ENCODE measurements at places on chromosomes 7 and 10. TPM values are rescaled to one million over a fixed set of nuclear protein-coding genes. Genes with fewer than 3 reads are reported as not detected.

DNA sequence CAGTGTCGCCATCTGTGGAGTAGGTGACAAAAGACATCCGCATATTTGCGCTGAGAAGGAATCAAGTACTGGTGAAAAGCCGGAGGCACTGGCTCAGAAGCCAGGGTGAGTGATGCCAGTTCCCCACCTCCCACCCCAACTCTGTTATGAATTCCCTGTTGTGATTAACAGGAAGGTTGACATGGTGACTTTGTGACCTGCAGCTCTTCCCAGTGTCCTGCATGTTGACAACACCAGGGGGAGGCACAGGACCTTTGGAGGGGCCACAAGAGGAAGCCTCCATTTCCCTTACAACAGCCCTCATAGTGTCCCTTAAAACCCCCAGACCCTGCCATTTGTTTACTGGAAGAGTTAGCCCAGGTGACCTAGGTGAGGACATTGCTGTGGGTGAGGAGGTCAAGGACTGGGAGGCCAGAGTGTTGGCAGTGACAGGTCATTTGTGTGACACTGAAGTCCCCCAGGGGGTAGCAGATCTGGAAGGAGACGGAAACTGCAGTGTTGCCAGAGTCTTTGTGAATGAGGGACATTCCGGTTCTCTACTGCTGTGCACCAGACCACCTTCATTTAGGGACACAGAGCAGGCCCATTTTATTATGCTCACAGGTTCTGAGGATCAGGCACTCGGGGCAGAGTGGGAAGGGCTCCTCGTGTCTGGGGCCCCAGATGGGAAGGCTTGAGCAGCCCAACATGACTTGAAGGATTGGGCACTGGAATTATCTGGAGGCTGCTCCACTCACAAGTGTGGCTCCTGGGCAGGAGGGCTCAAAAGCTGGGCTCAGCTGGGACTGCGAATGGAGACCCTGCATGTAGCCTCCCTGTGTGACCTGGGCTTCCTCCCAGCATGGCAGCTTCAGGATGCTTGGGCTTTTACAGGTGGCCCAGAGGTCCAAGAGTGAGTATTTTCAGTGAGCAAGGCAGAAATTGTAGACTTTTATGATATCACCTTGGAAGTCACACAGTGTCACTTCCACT lies 13.0 kb upstream of the ANTXRL start:
- H3K4me3 ChIP-seq: no peak overlapping the region
- no peak for DNase-seq
- no peaks in the 10 kb centered on the region for H3K36me3 ChIP-seq
- no peaks in the 10 kb centered on the region for H3K27me3 ChIP-seq
- no peak overlapping the region for H3K27ac ChIP-seq

GRCh38 chr10:88672041-88672440 lies 7.8 kb downstream of the LIPF start:
- H3K36me3 ChIP-seq: no peaks in the 10 kb centered on the region
- no peaks in the 10 kb centered on the region for H3K27me3 ChIP-seq
- no peaks in the 10 kb centered on the region for H3K4me1 ChIP-seq

CUEDC2 gene
- 81.2 TPM for polyA plus RNA-seq

- H3K4me1 ChIP-seq: no peaks in the 10 kb centered on the region
- DNase-seq: no peak
- H3K27ac ChIP-seq: no peak overlapping the region
- H3K4me3 ChIP-seq: no peak overlapping the region
Measured at GRCh38 chr10:126336801-126337200, 51.5 kb downstream of the ADAM12 start.

ZMIZ1 gene
- polyA plus RNA-seq: 45.7 TPM

DNA sequence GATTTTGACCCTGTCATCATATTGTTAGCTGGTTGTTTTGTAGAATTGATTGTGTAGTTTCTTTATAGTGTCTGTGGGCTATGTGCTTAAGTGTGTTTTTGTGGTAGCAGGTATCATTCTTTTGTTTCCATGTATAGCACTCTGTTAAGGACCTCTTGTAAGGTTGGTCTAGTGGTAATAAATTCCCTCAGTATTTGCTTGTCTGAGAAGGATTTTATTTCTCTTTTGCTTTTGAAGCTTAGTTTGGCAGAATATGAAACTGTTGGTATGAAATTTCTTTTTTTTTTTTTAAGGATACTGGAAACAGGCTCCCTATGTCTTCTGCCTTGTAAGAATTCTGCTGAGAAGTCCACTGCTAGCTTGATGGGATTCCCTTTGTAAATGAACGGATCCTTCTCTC lies 1073.4 kb downstream of the LRMDA start:
- no peaks in the 10 kb centered on the region for H3K27me3 ChIP-seq
- H3K27ac ChIP-seq: no peak overlapping the region
- no peak overlapping the region for H3K4me3 ChIP-seq
- DNase-seq: no peak

- no peaks in the 10 kb centered on the region for H3K27me3 ChIP-seq
- H3K27ac ChIP-seq: no peak overlapping the region
- H3K36me3 ChIP-seq: no peaks in the 10 kb centered on the region
- DNase-seq: no peak
Measured at GRCh38 chr10:26085549-26085948, 131.0 kb upstream of the GAD2 start.

GRCh38 chr10:73877533-73878160 lies 3.3 kb upstream of the CAMK2G start:
- DNase-seq: no peak
- no peak overlapping the region for H3K27ac ChIP-seq
- H3K4me3 ChIP-seq: no peak overlapping the region

GRCh38 chr7:2553108-2553507 lies 2.2 kb downstream of the BRAT1 start:
- DNase-seq: no peak
- H3K4me1 ChIP-seq: peaks cover 26% of the 10 kb centered on the region
- H3K4me3 ChIP-seq: no peak overlapping the region
- H3K27ac ChIP-seq: no peak overlapping the region

Data from heart left ventricle (tissue), 16 donors.